ENCODE measurements at places on chromosomes 4 and X. TPM values are rescaled to one million over a fixed set of nuclear protein-coding genes. Genes with fewer than 3 reads are reported as not detected.
A peak's percentile ranks its signal among the peaks of the same experiment; 100 is the strongest.

Gene TRPC3
- total RNA-seq: 0.12 TPM

GRCh38 chr4:113682730-113683537 lies 78.6 kb downstream of the CAMK2D start:
- H3K36me3 ChIP-seq: peaks cover 78% of the 10 kb centered on the region
- peak overlapping the region; percentile 36 for H3K4me3 ChIP-seq
- H3K4me1 ChIP-seq: peaks cover 62% of the 10 kb centered on the region
- H3K27ac ChIP-seq: peak overlapping the region; percentile 88

- H3K4me3 ChIP-seq: no peak overlapping the region
- DNase-seq: no peak
- peaks cover 10% of the 10 kb centered on the region for H3K27me3 ChIP-seq
- H3K36me3 ChIP-seq: no peaks in the 10 kb centered on the region
Measured at GRCh38 chrX:112053169-112053568, 29.4 kb downstream of the TRPC5 start.

GRCh38 chr4:13681570-13681969 lies 54.0 kb upstream of the BOD1L1 start:
- no peaks in the 10 kb centered on the region for H3K27me3 ChIP-seq
- no peak overlapping the region for H3K27ac ChIP-seq
- H3K36me3 ChIP-seq: peaks cover 2% of the 10 kb centered on the region
- no peaks in the 10 kb centered on the region for H3K4me1 ChIP-seq

Data from activated naive CD8-positive, alpha-beta T cell treated with anti-CD3 and anti-CD28 coated beads for 36 hours (primary cell).